ENCODE measurements at places on chromosomes 12 and 14.
A peak's percentile ranks its signal among the peaks of the same experiment; 100 is the strongest.

DNA sequence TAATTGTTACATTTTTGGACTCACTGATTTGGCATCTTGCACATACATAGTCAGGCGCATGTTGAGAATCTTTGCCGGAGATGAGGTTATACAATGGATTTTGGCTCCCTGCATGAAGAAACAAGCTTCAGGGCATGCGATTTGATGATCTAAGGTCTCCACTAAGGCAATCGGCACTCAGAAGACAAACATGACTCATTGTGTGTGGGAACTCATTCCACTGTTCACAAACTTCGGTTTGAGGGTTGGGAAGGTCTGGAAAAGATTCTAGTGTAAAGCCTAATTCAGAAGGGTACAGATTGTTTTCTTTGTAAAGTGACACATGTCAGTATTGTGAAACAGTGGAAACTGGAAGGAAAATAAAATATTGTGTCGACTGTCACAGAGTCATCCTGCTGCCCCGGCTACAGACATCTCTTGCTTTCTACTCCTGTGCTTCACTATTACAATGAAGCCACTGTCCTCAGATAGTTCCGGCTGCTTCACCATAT is 192.6 kb upstream of the HMGA2 start:
- DNase-seq: peak; percentile 94

DNA sequence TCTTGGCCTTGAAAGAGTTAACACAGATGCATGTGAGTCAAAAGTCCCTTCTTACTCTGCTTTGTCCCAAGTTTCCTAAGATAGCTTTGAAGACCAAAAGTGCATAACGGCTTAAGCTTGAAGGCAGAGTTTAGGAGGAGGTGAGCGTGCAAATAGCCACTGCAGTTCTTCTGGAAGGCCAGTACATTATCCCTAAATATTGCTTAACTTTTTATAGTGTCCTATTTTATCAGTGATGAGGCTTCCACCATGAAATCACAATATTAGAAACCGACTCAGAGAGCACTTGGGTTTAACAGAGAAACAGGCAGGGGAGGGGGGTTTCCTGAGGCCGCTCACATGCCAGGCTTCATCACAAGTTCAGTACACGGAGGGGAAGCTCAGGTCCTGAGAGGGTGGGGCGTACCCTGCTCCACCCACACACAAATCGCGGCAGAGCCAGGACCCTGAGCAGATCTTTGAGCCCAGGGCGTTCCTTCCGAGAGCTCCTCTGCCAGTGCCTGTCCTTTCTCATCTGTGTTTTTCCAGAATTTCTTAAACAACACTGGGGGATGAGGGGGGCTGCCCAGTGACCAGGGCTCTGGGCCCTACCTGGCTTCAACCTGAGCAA is 26.8 kb upstream of the BDKRB2 start:
- peak; percentile 36 for DNase-seq

- DNase-seq: no peak
Measured at GRCh38 chr14:65731933-65732506, 319.5 kb downstream of the FUT8 start.

GRCh38 chr14:99807413-99808153 is 14.4 kb downstream of the EML1 start:
- peak; percentile 37 for DNase-seq

DNA sequence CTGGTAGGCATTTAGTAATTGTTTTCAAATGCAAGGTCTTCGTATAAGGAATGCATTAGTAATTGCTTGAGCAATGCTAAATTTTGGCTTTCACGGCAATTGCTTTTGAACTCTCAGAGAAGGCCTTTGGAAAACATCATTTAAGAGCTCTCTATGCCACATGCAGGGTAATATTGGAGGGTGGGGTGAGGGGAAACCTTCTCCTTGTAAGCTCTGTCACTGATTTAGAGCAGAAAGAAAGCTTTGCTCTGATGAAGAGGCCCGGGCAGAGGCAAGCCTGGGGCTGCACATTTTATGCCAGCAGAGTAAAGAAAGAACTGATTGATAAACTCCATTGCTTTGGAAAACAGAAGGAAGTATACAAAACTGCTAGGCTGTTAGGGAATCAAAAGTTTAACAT is 70.9 kb downstream of the TRIM9 start:
- DNase-seq: no peak

- peak; percentile 56 for DNase-seq
Measured at GRCh38 chr12:102169922-102170621, 27.6 kb downstream of the PMCH start.

GRCh38 chr12:2168808-2169207 is 116.0 kb downstream of the CACNA1C start:
- peak; percentile 59 for DNase-seq

GRCh38 chr14:20743556-20743955 is 2.1 kb upstream of the EDDM3A start:
- DNase-seq: no peak

- DNase-seq: no peak
Measured at GRCh38 chr14:100944052-100944451, 40.5 kb upstream of the RTL1 start.

GRCh38 chr12:17215759-17216570 is 610.0 kb upstream of the LMO3 start:
- DNase-seq: no peak

- DNase-seq: peak; percentile 90
Measured at GRCh38 chr12:14394317-14395073, 29.0 kb downstream of the ATF7IP start.

DNA sequence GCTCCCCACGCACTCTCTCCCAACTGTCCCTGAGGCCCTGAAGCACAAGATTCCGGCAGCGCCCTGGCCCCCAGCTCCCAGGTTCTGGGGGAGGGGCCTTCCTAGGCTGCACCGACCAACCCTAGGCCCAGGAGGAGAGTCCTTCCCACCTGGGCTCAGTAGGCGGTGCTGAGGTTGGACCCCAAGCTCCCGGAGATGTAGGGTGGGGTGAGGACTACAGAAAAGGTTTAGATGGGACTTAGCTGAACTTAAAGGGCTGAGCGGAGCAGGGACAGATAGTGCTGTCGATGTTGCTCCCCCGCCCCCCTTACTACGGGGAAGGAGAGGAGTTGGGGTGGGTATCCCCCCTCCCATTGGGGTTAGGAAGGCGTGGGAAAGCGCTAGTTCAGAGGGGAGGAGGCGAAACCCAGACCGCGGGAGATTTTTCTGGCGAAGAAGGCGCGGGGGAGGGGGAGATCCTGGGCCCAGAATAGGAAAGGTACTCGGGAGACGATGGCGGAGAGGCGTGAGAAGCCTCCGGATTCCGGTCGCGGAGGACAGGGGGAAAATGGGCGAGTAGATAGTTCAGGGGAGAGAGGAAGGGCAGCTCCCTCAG is 4.2 kb upstream of the BAZ2A start:
- peak; percentile 16 for DNase-seq

Measured in cardiac fibroblast (primary cell).